ENCODE measurements at places on chromosomes 13 and 19.
A peak's percentile ranks its signal among the peaks of the same experiment; 100 is the strongest.

GRCh38 chr19:4260613-4261191, 13.8 kb downstream of the YJU2 start:
- DNase-seq = no peak

DNA sequence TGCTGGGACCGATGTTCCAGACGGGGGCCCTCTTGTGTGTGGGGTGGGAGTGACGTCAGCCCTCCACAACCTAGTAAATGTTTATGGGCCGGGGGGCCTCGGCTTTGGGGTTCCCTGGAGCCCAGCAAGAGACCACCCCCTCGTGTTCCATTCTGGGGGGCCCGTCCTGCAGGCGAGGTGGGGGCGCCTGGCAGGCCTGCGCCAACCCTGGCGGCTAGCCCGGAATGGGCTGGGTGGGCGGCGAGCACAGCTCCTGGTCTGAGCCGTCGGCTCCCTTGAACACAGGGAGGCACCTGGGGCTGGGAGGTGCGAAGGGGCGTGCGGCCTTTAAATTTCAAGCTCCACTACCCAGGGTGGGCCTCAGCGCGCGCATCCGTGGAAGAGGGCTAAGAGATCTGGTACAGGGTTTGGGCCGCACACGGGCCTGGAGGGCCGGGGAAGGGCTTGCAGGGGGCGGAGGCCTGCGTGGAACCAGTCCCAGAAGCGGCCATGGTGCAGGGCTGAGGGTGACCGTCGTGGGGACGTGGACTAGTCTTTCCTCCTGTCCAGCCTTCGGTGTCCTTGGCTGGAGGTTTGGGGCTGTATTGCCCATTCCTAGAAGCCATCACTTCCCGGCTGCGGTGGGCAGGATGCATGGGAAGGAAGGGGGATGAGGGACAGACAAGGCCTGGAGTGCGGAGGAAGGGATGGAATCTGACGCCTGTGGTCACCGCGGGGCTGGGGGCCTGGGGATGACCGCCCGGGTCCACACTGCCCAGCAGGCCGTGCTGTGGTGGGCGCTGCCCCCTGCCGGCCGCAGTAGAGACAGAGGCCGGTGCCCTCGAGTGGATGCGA, 11.4 kb downstream of the NDUFA11 start:
- DNase-seq = peak; percentile 27

- no peak for DNase-seq
Observed at GRCh38 chr19:9910625-9911024, 25.7 kb downstream of the OLFM2 start.

- peak; percentile 71 for DNase-seq
Observed at GRCh38 chr19:41457241-41457640, 14.3 kb downstream of the ERICH4 start.

DNA sequence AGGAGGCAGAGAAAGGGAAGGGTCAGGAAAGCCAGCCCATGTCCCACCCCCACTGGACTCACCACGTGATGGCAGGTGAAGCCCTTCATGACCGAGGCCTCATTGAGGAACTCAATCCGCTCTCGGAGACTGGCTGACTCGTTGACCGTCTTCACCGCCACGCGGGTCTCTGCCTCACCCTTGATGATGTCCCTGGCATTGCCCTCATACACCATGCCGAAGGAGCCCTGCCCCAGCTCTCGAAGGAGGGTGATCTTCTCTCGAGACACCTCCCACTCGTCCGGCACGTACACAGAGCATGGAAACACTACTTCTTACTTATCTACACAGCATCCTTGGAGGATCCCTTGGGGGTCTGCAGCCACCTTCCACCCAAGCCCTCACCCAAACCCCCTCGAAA, 55.7 kb downstream of the ZNF557 start:
- DNase-seq = no peak

DNA sequence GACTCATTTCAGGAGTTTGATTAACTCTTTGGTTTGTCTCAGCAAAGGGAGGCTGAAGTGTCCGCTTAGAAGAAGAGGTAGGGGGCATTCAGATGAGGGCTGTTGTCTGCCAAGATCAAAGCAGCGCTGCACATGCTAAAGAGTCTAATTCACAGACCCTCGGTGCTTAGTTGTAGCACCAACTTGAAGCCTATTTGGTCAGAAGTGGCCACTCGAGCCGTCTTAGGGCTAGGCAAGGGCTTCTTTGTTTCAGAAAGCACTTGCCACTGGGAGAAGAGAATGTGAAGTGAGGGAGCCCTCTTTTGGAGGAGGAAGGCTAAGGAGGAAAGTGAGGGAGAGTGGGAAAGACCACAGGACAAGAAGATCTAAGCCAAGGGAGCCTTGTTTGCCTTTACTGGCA, 313.4 kb upstream of the TMTC4 start:
- no peak for DNase-seq

- no peak for DNase-seq
Observed at GRCh38 chr19:29561601-29562000, 35.8 kb downstream of the VSTM2B start.

GRCh38 chr13:24540236-24541126, 27.9 kb upstream of the PARP4 start:
- DNase-seq = no peak

GRCh38 chr19:6800991-6801484, 28.5 kb downstream of the VAV1 start:
- DNase-seq = peak; percentile 41

GRCh38 chr13:101931186-101931585, 470.7 kb downstream of the FGF14 start:
- no peak for DNase-seq

- DNase-seq = peak; percentile 74
Observed at GRCh38 chr19:41575998-41576397, at the start of gene CEACAM21. Gene CEACAM21 (plus strand): TSS chr19:41576166. CDS start chr19:41576275, 109 bp downstream.

GRCh38 chr19:12996406-12997094, 1.3 kb downstream of the NFIX start:
- no peak for DNase-seq

GRCh38 chr13:110479648-110480047, 81.9 kb downstream of the RAB20 start:
- no peak for DNase-seq

- peak; percentile 89 for DNase-seq
Observed at GRCh38 chr19:39401549-39402345, 4.9 kb upstream of the ZFP36 start.

- no peak for DNase-seq
Observed at GRCh38 chr19:29233591-29233990, 20.6 kb upstream of the UQCRFS1 start.

GRCh38 chr13:48162217-48162616, 67.3 kb upstream of the MED4 start:
- no peak for DNase-seq

DNA sequence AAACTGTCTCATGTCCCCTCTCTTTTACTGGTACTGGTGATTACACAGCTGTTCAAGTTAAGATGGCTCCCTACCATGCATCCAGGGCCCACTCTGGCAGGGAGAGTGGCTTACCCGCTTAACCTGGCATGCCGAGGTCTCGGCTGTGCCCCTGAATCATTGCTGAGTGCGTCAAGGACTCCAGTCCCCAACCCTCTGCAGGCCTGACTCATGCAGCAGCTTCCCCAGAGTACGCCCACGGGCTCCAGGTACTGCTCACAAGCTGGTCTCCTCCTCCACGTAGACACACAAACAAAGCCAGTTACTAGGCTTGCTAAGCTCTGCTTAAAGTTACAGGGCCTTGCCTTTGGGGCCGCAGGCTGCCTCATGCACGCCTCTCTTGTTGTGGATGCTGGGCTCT, 447.4 kb downstream of the COG6 start:
- DNase-seq = peak; percentile 88

DNA sequence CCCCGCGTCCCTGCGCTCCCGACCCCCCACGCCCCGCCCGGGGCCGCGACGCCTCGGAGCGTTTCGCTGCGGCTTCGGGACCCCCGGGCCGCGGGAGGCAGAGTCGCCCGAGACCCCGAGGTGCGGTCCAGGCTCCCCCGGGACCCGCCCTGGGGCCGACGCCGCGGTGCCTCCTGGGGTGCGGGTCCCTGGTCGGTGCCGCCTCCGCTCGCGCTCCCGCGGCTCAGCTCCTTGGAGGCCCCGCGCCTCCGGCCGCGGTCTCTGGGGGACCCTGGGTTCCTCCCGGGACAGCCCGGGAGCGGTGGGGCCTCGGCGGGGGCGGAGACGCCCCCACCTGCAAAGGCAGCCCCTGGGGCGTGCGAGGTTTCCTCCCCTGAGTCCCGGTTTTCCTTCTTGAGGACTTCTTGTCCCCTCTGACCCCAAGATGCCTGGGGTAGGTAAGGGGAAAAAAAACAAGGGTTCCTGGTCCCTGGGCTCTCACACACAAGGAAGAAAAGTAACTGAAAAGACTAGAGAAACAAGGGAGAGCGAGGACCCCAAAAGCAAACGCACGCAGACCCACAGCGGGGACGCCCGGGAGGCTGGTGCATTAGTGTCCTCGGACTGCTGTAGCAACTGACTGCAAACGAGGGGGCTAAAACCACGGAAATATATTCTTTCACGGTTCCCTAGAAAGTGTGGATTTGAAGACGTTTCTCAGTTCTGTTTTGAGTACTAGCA, 740 bp downstream of the ZNF555 start:
- DNase-seq = no peak

DNA sequence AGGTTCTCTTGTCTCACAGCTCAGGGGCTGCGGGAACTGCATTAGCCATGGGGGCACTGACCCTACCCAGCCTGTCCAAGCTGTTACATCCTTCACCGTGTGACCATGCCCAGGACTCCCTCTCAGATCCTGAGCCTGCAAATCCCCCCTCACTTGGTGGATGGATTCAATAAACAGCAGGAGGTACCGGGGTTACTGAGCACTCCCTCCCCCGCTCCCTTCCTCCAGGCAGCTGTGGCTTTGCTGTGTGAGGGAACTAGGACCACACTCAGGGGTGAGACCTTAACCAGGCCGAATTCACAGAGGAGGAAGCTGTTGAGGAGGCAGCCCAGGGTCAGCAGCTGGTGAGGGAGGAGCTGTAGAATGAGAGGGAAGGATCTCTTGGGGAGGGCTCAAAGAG, 27.0 kb upstream of the CEACAM1 start:
- no peak for DNase-seq

DNA sequence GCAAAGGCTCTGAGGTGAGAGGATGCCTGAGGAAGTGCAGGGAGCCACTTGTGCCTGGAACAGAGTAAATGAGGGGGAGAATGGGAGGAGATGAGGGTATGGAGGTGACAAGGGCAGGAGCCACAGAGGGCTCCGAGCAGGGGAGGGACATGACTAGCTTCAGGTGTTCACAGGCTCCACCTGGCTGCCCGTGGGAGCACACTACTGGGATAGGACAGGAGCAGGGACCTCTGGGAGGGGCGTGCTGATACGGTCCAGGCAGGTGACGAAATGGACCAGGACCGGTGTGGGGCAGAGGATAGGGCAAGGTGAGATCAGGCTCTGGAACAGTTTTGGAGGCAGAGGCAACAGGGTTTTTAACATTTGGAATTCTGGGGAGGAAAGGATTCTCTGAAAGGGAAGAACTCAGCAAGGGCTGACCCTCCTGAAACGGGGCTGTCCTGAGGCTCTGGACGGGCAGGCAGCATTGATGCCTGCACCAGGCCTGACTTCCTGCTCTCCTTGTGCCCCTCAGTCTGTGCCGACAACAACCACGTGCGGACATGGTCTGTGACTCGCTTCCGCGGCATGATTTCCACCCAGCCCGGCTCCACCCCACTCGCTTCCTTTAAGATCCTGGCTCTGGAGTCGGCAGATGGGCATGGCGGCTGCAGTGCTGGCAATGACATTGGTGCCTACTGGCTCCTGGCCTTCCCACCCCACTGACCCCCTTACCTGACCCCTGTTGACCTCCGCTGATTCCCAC, 11.6 kb downstream of the SHKBP1 start:
- no peak for DNase-seq

GRCh38 chr13:25708268-25708667, 336.5 kb downstream of the ATP8A2 start:
- no peak for DNase-seq

DNA sequence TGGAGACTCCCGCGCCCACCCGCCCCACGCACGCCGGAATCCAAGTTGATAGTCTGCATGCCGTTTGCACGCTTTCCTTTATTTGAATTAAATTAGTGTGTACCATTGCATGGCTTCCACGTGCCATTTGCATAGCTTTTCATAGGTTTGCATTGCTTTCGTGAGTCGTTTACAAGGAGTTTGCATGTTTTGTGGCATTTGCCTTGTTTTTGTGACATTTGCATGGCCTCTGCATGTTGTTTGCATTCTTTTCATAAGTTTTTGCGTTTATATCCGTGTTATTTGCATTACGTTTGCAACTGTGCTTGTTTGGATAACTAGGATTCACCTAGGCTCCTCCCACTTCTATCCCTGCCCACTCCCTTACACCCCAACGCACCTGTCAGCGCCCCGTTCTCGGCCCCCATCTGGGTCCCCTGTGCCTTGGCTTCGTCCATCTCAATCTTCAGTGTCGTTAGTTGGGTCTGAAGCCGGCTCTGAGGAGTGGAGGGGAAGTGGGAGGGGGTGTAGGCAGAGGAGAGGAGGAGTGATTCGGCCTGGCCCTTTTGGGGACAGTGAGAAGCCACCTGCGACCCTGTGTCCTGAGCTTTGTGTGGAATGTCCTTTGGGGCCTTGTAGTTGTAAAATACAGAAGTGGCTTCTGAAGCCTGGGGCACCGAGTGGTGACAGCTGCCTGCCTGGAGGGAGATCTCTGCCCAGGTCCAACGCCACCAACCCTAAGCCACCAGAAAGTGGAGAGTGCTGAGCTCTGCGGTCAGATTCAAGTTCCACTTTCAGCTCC, 2.4 kb downstream of the CCDC194 start:
- DNase-seq = no peak

DNA sequence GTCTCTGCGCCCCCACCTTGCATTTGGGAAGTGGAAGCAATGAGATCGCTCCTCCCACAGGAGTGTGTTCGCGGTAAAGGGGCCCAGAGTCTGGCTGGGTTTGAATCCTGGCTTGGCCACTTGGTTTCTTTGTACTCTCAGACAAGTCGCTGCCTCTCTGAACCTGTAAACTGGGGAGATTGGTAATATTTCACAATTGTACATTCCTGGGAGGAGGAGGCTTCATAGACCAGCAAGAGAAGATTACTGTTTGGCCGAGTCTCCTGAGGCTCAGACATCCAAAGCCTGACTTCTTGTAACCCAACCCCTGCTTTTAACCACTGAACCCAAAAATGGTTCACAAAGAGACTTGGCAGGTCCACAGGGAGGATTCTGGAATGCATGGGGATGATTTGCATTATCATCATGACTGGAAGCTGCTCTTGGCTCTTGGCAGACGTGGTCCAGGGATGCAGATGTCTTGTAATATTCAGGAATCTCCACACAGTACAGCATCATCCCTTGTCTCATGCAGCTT, 13.6 kb upstream of the STRN4 start:
- DNase-seq = no peak

- no peak for DNase-seq
Observed at GRCh38 chr13:35347679-35348205, 128.7 kb downstream of the MAB21L1 start.

- DNase-seq = no peak
Observed at GRCh38 chr13:98032168-98032567, 78.7 kb downstream of the IPO5 start.

GRCh38 chr13:112447761-112448603, 71.8 kb downstream of the SPACA7 start:
- no peak for DNase-seq

Measured in activated CD4-positive, alpha-beta T cell treated with anti-CD3 and anti-CD28 coated beads, Interleukin-2, Interleukin-6, amounts not matched to agents 100 ng/mL and 50 ng/mL, durations not matched to agents 16 hours and 8 hours (primary cell).